ENCODE measurements at places on chromosomes 3 and 15.

- no peak for DNase-seq
Observed at GRCh38 chr15:68812069-68812468, 8.6 kb downstream of the ANP32A start.

DNA sequence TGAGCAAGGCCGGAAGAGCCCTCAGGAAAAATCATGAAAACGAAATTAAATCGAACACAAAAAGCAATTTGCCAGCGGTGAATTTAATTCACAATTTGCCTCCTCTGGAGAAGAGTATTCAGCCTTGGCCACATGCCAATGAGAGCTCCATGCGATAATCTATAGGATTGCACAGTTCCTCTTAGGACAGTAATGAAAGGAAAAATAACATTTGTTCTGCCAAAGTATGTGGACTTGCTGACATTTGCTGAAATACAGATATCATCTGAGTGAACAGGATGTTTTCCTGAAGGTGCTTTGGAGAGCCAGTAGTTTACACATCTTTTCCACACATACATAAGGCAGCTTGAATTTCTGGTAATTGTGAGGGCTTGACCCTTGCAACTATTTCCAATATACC lies 188.6 kb upstream of the PDZRN3 start:
- no peak for DNase-seq

DNA sequence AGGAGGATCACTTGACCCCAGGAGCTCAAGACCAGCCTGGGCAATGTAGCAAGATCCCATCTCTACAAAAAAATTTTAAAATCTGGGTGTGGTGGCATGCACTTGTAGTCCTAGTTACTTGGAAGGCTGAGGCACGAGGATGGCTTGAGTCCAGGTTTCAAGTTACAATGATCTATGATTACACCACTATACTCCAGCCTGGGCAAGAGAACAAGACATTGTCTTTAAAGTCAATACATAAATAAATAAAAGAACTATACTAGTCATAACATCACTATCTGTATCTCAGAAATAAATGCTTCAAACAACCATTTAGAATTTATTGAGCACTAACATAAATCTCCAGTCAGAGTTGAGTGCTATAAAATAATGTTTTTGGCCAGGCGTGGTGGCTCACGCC lies 8.5 kb upstream of the PHLDB2 start:
- DNase-seq = no peak

GRCh38 chr15:39587096-39587721 lies 6.3 kb downstream of the THBS1 start:
- no peak for DNase-seq

DNA sequence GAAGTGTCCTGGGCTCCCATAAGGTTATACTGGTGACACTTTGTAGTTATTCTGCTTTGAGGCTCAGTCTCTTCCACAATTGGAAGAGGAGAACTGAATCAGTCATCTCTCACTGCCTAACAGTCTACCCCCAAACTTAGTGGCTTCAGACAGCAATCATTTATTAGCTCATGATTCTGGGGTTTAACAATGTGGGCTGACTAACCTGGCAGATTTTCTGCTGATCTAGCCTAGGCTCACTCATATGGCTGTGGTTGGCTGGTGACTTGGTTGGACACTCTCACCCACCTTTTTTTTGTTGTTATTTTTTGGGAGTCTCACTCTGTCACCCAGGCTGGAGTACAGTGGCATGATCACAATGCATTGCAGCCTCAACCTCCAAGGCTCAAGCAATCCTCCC lies 7.1 kb downstream of the GPD1L start:
- DNase-seq = no peak

Measured in activated CD4-positive, CD25-positive, alpha-beta regulatory T cell (primary cell).